ENCODE measurements at places on chromosomes 5 and 9.

- DNase-seq = no peak
Measured at GRCh38 chr9:127818574-127818973, 15.9 kb downstream of the FPGS start.

DNA sequence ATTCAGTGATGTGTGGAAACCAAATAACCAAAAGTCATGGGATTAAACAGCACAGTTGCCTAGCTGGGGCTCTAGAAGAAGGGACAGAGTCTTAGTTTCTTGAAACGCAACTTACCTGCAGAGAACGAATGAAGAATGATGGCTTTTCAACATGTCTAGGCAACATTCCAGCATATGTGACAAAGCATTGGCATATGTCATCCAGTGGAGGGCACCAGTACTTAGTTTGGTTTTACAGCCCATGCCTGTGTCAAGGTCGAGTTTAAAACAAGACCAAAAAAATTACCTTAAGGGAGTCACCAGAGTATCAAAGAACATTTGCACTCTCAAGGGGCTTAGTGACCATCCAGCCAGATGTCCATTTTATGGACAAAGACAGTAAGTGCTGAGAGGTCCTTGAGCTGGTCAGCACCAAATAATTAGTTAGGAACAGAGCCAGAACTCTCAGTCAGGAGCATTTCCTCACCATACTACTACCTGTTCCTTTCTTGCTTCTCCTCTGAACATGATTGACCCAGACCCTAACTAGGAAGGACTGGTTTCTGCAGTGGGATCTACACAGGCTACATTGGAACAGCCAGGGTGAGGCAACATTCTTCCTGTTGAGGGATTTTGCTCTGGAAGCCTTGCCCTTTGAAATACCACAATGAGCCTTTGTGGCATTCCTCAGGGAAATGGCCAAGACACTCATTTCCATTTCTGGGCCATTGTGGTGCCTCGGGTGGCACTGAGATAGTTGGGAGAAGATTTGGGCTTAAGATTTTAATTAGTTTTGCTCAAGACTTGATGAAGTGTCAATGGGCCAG lies 75.4 kb upstream of the ANKH start:
- DNase-seq = no peak

DNA sequence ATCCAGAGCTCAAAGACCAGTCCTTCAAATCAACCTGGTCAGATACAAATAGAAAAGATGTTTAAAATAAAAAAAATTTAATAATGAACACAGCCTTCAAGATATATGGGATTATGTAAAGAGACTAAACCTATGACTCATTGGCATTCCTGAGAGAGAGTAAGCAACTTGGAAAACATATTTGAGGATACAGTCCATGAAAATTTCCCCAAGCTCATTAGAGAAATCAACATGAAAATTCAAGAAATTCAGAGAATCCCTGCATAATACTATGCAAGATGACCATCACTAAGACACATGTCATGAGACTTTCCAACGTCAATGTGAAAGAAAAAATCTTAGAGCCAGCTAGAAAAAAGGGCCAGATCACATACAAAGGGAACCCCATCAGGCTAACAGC lies 512.9 kb upstream of the PTGER4 start:
- no peak for DNase-seq

DNA sequence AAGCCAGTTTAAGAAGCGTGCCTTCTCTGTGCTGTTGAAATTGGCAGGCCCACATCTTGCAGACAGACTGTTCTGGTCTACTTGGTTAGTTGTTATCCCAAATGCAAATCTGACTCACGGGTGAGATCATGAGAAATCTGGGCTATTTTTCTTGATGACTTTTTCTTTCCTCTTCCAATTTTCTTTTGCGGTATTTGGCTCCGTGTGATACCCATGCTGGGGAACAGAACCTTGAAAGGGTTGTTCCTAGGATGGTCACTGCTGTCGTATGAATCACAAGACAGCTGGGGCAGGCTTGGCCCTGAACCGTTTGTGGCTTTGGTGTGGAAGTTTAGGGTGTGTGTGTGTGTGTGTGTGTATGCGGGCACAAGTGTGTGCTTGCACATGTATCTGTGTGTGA lies 24.6 kb downstream of the PDZD2 start:
- DNase-seq = no peak

- DNase-seq = no peak
Measured at GRCh38 chr5:40394698-40395097, 285.0 kb upstream of the PTGER4 start.

- DNase-seq = no peak
Measured at GRCh38 chr5:10543585-10544040, 20.3 kb upstream of the ANKRD33B start.

- no peak for DNase-seq
Measured at GRCh38 chr9:81264516-81264915, 424.8 kb downstream of the TLE1 start.

- no peak for DNase-seq
Measured at GRCh38 chr5:104170926-104171325, 608.3 kb upstream of the NUDT12 start.

DNA sequence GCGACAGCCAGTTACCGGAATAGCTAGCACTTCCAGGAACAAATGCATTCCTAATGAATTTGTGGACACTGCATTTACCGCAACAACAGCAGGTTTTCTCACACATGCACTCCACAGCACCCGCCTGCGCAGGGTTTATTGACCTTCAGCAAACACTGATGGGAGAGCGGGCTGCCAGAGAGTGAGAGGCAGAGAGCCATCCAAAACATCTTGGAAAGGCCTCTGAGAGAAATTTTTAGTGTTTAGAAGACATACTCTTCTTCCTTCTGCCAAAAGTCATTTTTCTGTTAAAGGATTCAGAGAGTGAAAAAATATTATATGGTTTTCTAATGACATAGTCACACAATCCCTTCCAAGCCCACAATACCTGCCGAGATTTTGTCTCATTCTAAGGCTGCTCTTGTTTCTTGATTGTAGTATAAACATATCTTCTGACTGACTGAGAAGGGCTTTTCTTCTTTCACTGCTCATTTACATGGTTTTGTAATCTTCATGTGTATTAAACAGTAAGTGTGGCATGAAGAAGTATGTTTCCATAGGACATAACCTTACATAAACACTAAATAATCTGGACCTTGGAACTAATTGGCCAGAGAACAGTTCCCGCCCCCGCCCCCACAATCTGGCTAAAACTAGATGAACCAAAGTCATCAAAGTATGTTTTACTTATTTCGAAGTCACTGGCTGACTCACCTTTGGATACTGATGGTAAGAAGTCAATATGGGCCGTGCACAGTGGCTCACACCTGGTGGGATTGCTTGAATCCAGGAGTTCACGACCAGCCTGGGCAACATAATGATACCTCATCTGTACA lies 432.5 kb upstream of the MEF2C start:
- DNase-seq = no peak

DNA sequence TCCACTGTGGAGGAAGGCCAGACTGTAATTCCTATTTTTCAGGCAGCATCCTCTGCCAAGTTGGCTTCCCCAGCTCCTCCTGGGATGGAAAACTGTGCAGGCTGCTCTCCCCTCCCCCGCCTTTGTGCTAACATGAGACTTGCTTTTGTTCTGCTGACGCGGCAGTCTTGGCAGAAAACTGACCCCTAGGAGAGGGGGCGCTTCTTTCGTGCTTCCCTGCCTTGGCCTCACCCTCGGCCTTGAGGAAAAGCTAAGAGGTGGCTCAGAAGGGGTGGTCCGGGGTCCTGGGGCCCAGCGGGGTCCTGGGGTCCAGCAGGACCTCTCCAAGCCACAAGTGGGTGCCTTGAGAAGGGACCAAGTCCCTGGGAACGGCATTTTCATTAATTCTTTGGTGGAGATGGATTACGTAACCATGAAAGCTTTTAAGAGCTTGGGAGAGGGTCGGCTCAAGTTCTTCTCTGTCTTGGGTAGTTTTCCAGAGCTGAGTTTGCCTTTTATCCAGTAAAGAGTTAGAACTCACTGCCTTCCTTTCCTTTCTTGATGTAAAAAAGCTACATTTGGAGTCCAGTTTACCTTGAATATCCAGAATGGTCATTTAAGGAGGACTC lies 51.0 kb downstream of the SH3PXD2B start:
- no peak for DNase-seq

- DNase-seq = no peak
Measured at GRCh38 chr9:81801190-81801589, 111.8 kb upstream of the TLE1 start.

- DNase-seq = no peak
Measured at GRCh38 chr5:169580964-169581363, 2.6 kb upstream of the SPDL1 start.

DNA sequence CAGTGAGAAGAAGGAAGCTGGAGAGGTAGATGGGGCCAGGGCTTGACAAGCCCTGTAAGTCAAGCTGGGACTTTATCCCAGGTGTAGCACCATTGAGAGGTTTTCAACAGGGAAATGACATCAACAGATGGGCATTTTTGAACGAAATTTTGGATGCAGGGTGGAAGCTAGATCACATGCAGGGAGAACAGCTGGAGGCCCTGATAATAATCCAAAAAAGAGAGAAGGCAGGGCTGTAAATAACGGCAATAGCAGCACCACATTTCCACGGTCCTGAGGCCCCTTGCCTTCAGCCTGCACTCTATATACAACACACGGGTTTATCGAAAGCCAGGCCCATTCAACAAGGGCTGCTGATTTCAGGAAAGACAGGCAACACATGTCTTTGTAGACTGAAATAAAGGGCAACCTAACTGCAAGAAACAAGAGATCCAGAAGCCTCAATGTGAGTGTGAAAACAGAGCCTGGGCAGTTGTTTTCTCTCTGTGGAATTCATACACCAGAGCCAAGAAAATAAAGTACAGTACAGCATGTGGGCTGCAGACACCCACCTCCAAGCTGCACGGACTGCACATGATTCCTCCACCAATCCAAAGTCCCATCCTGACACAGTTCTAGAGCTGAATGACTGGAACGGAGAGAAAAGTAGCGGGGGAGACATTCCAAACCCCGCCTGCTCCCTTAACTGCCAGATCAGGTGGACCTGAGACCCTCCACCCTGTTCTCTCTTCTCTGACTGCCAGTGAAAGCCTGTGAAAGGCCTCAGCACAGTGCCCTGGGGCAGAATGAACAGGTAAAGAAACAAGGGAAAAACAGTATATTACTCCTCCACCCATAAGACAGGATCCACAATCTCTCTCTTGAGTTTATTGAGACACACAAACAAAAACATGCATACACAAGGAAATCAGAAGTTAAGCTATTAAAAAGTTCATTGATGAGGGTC lies 36.3 kb downstream of the KLHL3 start:
- no peak for DNase-seq

DNA sequence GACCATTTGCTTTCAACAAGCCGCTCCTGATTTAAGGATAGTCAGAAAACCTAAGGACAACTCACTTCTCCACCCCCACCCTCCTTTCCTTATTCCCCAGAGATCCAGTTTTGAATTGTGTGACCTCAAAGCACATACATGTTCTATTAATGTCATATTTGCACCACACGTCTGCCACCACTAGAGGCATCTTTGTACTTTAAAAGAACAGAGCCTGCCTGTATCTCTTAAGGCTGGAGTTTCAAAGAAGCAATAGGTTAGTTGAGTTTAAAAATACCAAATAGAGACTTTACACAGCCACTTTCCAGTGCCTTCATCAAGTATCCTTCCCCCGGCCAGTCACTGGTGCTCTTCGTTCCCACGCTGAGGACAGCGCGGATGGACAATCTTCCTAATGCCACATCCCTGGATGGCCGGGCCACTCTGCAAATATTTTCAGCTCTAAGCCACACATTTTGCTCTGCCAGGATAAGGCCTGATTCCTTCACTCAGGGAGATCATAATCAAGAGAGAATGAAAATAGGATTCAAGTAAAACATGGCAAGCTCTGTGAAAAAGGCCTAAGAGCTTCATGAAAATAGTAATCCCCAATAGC lies 146.3 kb downstream of the SNCAIP start:
- DNase-seq = no peak

DNA sequence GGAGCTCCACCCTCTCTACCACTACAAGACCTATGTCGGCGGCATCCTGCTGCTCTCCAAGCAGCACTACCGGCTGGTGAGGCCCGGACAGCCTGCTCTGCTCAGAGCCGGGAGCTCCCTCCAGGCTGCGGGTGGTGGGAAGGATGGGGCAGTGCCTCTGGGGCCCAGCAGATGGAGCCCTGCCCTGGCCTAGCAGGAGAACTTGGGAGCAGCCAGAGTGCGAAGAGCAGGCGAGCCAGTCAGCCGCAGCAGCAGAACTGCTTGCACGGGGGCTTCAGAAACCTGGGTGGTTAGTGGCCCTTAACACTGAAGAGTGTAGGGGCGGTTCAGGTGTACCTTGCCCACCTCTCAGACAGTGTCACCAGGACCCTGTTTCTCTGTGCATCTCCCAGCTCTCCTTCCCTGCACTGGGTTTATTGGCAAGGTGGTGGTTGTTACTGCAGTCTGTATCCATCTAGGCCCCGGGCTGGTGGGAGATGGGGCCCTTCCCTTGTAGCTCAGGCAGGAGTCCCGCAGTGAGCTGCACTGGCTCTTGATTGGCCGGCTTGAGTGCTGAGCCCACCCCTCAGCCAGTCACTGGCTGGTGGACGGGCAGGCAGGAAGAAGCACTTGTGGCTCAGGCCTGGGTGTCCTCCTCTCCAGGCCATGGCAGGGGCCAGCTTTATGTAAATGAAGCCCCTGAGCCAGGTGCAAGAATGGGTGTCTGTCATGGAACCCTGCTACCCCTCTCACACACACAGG lies 7.7 kb downstream of the B4GALT7 start:
- peak; percentile 53 for DNase-seq

DNA sequence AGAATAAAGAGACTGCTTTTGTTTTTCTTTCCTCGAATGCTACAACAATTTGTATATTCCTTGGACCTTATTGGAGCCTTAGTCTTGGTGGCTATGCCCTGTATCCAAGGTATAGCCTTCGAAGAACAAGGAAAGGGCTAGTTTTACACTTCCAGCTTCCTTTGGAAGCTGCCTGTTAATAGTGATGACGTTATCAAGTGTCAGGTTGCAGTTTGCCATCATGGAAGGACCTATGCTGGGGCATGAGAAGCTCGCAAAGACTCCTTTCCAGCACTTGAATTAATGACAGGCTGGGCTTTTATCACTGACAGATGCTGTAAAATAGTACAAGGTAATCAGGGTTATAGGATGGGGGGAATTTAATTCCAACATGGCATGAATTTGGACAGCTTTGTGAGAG lies 157.9 kb downstream of the KDM4C start:
- DNase-seq = no peak

GRCh38 chr5:54727874-54728587 lies 210.5 kb downstream of the SNX18 start:
- no peak for DNase-seq

- no peak for DNase-seq
Measured at GRCh38 chr5:174383210-174384167, 338.0 kb downstream of the NSG2 start.

DNA sequence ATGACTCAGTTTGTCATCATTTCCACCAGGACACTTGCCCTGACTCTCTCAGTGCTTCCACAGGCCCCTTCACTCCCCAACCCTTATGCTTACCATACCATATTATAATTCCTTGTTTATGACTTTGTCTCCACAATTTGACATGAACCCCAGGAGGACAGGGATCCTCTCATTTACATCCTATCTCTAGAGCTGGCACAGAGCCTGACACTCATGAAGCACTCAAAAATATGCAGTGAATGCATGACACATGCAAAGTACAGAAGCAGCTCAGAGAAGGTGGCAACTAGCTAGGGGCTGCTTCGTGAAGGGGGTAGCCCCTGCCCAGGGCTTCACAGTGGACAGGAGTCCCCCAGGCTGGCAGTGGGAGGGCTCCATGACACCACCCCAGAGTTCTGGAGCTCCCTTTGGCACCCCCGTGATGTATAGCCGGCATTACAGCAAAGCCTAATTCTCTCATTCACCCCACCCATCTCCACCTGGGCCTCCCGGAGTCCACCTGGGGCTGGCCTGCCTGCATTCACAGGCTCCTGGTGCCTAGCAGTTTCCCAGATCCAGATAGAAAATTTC lies 112.0 kb upstream of the SPOCK1 start:
- DNase-seq = no peak

- DNase-seq = no peak
Measured at GRCh38 chr5:156197042-156197635, 129.8 kb upstream of the SGCD start.

Measured in activated T-helper 2 cell treated with anti-CD3 and anti-CD28 coated beads, Interferon-gamma antibody, Interleukin-2, Interleukin-4, amounts not matched to agents 10 μg/mL and 5 μg/mL and 100 μg/mL, durations not matched to agents 14 hours and 24 hours and 36 hours (primary cell).